Neural crest cell (in vitro differentiated cells): ENCODE measurements at places on chromosomes 7 and 10.

DNA sequence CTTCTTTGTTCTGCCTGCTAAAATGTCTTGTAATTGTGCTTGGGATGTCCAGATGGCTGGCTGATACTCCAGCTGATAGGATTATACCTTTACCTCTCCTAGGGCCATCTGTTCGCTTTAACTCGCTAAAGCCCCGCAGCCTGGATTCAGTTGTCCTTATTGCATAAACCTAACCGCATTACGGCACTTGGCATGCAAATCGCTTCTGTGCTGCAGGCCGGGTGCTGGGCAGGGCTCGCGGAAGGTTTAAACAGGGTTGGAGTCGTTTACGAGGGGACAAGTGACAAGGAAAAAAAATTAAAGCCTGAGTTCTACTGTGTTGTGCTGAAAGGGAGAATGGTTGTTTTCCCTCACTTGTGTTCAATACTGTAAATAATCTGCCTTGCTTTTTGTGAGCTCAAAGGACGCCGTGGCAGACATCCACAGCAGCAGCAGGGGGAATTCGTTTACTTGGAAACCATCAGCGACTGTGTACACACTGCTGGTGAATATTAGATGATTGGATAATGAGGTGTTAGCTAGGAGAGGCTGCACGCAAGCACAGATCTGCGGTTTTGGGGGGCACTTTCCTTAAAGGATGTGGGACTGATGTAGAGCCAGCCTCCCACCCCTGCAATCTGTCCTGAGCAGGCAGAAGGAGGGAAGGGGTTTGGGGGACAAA lies 93.0 kb downstream of the EBF3 start:
- DNase-seq = no peak

GRCh38 chr10:11245510-11245909 lies 227.8 kb downstream of the CELF2 start:
- no peak for DNase-seq

DNA sequence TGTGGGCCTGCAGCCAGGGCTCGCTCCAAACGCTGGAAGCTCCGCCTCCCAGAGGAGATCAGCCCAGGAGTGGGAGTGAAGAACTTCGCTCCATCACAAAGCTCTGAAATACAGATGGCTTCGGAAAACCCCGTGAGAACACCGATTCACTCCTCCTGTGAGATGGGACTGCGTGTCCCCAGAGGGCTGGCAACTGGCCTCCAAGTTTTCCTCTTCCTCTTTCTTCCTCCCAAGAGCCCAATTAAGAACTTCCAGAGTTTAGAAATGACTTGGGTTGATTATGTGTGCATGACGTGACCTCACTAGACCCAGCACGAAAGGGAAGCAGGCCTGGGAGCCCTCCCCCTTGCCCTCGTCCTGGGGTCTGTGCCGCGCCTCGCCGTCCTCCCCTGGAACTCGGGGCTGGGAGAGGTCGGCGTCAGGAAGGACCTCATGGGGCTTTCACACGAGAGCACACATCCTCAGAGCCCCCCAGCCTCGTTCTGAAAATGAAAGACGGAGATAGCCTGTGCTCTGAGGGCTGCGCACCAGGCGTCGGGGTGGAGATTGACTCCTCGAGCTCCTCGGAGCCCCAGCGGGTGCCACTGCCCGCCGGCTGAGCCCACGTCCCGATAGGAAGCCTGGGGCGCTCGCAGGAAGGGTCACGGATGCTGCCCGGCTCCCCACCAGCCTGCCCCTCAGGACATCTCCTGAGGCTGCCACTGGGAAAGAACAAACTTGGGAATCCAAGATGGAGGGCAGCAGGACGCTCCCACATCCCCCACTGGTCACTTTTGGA lies 37.8 kb downstream of the PTPRN2 start:
- DNase-seq = no peak

GRCh38 chr7:142168746-142169145 lies 57.2 kb downstream of the MGAM2 start:
- DNase-seq = no peak

DNA sequence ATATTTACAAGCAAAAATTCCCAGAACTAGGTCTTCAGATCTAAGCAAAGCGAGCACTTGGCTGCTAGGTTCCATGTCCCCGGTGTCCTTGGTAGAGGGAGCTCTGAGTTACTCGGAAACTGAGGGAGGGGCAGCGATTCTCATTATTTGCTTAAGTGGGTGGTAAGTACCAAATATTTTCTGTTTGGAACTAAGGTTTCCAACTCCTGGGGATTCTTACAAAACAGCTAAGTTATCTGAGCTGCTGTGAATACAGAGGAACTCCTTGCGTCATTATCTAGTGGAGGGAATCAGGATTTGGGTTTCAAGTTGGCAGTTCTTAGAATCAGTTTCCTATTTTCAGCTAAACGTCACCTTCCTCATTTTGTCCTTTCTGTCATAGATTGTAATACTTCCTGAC lies 76.8 kb upstream of the IKZF1 start:
- DNase-seq = no peak

DNA sequence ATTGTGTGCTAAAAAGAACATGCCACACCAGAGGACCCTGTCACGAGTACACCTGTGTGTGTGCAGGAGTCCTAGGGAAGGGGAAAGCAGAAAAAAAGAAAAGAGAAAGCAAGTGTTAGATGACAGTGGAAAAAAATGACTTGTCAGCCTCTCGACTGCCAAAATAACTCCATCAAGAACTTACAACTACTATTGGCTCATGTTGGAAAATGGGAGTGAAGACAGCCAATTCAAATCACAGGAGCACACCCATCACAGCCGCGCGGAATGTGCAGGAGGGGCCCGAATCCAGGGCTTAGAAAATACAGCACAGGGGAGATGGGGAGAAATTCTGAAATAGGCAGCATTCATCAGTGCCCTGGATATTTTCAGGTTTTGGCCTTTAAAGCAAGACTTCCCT lies 38.1 kb upstream of the FOXI2 start:
- DNase-seq = no peak

DNA sequence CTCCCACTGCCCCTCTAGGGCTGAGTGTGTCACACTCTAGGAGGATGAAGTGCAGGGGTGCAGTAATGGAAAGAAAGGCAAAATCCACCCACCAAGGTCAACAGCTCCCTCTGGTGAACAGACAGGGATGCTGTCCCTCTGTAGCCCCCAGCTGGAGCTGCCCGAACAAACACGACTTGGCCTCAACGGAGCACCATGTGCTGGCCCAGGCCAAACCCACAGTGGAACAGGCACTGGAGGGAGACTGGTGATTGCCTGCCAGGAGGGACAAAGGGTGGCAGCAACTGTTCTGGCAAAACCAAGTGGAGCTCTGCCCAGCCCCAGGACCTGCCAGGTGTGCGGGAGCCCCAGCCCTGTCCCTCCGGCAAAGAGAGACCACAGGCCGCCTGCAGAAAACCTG lies 20.7 kb downstream of the PDIA4 start:
- no peak for DNase-seq

GRCh38 chr10:88260329-88261051 lies 322.6 kb downstream of the RNLS start:
- no peak for DNase-seq

DNA sequence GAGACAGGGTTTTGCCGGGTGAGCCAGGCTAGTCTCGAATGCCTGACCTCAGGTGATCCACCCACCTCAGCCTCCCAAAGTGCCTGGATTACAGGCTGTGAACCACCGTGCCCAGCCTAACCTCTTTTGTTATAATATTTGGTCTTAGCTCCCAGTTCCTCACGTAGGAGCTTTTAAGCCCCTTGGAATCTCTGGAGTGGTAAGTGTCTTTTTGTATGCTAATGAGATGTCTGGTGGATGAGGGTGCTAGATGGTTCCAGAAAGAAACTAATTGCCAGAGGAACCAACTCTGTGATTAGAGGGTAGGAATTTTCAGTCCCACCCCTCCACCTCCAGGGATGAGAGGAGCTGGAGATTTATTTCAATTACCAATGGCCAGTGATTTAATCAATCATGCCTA lies 5.3 kb upstream of the ARPC1A start:
- DNase-seq = no peak

- no peak for DNase-seq
Measured at GRCh38 chr10:73218431-73219191, 28.4 kb downstream of the DNAJC9 start.

GRCh38 chr10:79405221-79405994 lies 40.0 kb downstream of the ZCCHC24 start:
- DNase-seq = no peak

GRCh38 chr10:85995791-85996190 lies 370.8 kb downstream of the GRID1 start:
- no peak for DNase-seq

- no peak for DNase-seq
Measured at GRCh38 chr10:58063861-58064480, 203.7 kb downstream of the IPMK start.

DNA sequence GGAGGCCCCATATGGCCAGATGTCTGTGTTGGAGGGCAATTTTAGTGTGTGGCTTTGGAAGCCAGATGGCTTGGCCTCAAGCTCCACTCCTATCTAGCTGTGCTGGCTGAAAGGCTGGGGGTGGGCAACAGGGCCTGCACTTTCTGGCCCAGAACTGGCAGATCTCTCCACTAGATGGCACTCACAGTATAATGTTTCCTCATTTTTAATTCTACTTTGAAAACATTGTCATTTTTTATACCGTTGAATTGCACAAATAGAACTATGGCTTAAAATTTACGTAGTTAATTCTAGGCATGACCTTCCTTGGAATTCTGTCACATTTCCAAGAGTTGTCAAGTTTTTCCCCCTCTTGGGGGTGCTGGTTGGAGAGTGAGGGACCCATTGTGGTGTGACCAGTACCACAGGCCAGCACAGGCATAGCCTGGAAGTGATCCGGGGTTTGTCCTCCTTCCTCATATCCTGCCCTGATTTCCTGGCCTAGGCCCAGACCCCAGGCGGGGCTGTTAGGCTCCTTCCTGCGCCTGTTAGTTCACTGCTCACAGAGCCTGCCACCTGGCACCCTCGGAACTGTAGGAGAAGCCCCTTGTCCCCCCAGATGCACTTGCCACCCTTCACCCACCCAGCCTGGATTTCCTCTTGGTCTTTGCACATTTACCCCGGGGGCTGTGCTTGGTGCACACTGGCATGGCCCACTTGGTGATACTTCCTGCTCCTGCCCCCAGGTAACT lies 52.8 kb downstream of the ARHGAP22 start:
- DNase-seq = peak; percentile 35

DNA sequence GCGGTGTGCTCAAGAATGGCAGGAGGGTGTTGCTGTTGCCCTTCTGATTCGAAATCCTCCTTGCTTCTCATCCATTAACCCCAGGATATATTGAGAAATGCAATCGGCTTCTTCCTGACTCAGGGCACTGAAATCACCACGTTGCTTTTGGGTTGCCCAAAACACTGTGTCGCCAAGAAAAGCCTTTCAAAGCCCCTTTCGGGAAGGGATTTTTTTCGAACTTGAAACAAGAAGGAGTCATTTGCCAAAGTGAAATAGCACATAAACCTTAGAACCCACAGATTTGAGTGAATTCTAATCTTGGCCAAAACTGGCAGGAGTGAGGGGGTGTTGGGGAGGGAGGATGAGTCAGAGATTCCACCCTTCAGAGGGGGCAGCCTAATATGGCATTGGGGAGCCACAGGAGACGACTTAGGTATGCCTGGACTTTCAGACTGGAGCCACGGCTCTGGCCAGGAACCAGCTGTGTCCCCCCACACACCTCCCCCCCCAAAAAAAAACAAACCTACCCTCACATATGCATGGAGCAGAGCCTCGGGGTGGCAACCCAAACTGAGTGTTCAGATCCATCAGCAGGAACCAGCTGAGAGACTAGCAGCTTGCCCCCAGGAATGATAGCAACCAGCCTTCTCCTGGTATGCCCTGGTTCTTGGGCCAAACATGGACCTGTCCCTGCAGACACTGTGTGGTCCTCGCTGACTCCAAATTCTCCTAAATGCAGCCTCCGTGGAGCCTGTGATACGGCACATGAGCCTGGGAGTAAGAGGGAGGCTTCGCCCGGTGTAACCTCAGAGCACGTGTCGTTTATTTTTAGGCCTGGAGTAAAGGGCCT lies 138.4 kb downstream of the FGFR2 start:
- DNase-seq = no peak

DNA sequence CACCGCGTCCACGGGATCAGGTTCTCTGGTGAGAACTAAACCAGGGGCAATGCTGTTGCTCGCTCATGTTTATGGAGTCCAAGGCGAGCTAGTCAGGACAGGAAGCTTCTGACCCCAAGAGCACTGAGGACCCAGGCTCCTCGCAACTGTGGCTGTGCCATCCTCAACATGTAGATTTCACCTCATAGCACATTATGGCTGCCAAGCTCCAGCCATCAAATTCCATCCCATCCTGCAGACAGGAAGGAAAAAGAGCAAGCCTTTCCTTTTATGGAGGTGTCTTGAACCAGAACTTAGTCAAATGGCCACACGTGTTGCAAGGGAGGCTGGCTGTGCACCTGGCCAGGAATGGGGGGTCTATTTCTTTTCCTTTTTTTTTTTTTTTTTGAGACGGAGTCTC lies 16.1 kb upstream of the NKX6-2 start:
- DNase-seq = no peak

- peak; percentile 45 for DNase-seq
Measured at GRCh38 chr10:59240582-59241183, 64.2 kb downstream of the PHYHIPL start.

DNA sequence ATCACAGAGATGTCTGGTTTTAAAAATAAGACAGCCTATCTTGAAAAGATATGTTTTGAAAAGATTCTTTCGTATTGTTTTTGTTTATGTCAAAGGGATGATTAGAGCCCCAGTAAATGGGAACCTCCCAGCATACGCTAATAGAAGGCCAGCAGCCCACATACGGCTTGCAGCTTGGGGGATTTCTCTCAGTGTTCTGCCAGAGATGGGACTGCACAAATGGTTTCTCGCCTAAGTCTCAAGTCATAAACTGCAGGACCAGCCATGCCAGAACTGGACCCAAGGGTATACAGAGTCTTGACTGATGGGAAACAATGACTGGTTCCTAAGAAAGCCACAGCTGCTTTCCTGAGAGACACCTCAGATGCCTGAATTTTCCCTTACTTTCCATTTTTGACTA lies 306.9 kb upstream of the DGKB start:
- no peak for DNase-seq

- no peak for DNase-seq
Measured at GRCh38 chr7:75054744-75055143, 18.9 kb downstream of the RCC1L start.
